ENCODE measurements at places on chromosomes 3 and 15.
A peak's percentile ranks its signal among the peaks of the same experiment; 100 is the strongest.

GRCh38 chr3:131402391-131403039 lies 20.9 kb downstream of the NUDT16 start:
- no peak for DNase-seq

GRCh38 chr15:50857763-50858162 lies 50.7 kb upstream of the AP4E1 start:
- DNase-seq, result no peak

DNA sequence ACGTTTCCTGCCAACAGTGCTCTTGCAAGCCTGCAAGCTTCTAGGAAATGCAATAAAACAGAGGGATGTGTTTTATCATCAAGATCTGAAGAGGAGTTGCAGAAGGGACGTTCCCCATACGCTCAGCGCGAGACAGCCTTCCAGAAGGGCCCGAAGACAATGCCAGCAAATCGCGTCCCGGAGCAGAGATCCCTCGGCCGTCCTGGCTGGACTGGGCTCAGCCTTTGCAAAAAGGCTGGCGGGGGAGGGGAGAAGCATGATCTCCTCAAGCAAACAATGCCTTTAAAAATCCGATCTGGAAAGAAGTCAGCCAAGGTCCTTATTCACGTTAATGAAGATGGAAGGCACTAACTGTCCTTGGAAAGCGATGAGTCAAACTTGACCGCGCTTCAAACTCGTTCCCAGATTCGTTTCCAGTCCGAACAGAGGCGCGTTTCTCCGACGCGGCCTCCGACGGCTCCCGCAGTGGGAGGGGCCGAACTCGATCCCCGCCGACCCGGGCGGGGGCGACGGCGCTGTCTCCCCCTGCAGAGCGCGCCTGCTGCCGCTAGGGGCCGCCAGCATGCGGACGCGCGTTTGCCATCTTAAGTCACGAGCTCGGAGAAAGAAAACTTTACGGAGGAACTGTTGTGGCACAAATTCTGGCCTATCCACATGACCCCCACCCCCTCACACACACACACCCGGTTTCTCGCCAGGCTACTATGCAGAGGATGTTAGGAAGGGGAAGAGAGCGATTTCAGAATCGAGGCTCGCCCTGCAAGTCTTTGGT lies 5.5 kb downstream of the BCL6 start:
- peak; percentile 82 for DNase-seq

DNA sequence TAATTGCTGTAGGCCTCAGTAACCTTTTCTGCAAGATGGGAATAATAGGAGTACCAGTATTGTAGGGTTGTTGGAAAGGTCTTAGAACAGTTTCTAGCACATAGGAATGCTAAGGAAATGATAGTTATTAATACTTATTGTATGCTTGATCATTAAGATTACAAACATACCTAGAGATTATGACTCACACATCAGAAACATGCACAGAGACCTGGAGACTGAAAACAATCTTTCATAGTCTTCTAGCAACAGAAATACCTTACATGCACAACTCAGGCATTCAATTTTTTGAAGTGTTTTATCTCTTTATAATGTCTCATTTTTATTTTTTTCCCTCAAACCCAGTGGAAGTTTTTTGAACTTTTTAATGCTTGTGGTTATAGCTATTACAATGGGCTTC lies 104.4 kb upstream of the ZBTB20 start:
- DNase-seq, result no peak

DNA sequence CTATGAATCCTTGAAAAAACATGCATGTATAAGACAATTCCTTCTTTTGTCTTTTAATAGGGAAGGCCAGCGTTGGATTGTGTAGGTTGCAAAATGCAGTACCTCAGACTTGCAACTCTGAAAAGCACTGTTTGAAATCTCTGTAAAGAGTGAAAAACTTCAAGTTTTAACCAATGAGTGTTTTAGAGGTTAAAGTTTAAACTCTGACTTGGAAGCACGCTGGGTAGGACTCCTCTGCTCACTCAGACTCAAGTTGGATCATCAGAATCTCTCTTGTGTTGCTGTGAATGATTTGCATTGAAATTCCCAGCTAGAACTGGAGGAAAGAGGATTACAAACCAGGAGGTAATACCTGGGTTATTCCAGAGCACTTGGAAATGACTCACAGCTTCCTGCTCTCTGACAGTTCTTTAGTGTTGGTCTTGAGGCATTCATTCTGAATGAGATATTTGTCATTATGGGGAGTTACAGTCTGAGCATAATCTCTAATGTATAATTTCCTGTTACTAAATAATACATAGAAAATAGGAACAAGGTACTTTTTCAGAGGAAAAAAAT lies 49.1 kb downstream of the PLS1 start:
- DNase-seq, result no peak

DNA sequence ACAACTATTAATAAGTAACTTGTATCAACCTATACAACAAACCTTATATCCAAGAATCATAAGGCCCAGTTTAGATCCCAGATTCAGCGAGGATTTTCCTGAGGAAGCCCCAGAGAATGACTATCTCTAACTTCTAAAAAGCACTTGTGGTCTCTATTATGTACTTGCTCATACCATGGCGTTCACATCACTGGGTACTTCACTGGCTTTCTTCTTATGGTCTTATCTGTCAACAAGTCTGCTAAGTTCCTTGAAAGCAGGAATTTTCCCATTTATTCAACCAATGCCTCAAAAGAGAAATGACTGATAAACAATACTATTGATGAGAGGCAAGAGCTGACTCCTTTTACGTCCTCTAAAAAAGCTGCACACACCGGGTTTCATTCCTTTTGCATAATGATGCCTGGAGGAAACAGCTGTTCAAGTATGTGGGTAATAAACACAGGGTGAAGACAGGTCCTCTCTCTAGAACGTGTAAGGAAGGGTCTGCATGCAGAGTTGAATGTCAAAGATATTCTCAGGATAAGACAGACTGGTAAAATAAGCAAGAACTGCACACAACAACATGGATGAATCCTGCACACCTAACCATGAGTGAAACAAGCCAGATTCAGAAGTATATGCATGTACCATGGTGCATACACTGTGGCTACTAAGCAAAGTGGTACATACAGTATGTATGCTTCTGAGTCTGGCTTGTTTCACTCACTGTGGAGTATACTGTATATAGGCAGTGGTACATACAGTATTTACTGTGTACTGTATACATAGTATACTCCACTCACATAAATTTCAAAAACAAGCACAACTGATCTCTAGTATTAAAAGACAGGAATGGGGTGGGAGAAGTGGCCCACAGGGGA lies 408.7 kb downstream of the SHQ1 start:
- DNase-seq, result no peak

GRCh38 chr3:127006781-127007436 lies 24.0 kb downstream of the PLXNA1 start:
- no peak for DNase-seq

DNA sequence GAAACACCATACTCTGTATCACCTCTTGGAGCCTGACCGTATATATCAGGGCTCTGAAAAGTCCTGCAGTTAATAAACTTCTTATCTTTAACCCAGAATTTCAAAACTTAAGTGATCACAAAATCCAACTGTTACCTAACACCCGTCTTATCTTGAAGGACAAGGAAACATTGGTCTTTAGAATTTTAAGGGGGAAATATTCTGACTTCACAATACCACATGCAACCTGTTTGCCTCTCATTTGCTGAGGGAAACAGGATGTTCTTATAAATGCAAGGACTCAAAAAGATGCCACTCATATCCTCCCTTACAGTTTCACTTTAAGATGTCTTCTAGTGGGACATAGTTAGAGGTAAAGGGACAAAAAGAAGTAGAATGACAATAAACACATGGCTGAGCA lies 67.9 kb downstream of the CRTC3 start:
- DNase-seq, result no peak

GRCh38 chr15:28783873-28784272 lies 64.6 kb downstream of the GOLGA6L7 start:
- no peak for DNase-seq

GRCh38 chr3:159798951-159799350 lies 189.7 kb upstream of the IL12A start:
- no peak for DNase-seq

GRCh38 chr3:168671091-168671490 lies 575.4 kb upstream of the GOLIM4 start:
- DNase-seq, result no peak

- DNase-seq, result no peak
These were observed 81.3 kb upstream of the ZBED2 start for GRCh38 chr3:111676211-111677006.

GRCh38 chr3:97835761-97836160 lies 13.9 kb downstream of the CRYBG3 start:
- DNase-seq, result no peak

GRCh38 chr15:42133886-42134502 lies 22.4 kb downstream of the PLA2G4F start:
- DNase-seq, result no peak

DNA sequence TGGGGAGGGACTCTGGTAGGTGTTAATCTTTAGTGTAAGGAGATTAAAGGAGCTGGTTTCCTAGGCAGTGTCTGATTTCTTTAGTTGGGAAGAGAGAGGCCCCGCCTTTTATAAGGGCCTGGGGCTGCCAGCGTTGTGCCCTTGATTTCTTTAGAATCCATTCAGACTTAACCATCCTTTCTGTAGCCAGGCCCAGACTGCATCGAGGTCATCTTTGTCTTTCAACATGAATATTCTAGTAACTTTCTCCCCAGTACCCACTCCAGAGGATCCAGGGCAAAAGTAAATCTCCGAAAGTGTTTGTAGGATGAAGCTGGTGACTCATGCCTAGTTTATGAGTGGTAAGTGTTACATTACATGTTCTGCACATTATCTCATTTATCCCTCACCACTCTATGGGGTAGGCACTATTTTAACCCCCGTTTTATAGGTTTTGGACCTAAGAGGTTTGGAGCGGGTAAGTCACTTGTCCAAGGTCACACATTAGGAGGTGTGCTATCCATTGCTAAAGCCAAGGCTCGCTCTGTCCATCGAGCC lies 11.8 kb upstream of the USP3 start:
- DNase-seq, result no peak

DNA sequence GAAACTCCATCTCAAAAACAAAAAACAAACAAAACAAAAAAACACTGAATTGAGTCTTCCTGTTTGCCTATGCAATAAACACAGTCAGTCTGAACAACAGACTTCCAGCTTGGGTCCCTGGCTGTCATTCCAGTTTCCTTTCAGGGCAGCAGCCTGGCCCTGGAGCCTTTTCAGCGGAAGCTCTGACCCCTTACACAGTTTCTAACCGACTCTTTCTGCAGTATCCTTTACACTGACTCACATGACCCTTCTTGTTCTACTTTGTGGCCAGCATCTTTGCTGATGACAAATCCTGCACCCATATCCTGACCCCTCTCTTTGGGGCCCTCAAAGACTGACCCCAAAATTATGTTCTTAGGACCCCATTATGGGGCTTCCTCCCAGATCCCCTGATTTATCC lies 38.3 kb upstream of the INO80 start:
- no peak for DNase-seq

GRCh38 chr3:43884581-43884980 lies 193.8 kb downstream of the ABHD5 start:
- DNase-seq, result no peak

- DNase-seq, result no peak
These were observed 93.7 kb upstream of the TSC22D2 start for GRCh38 chr3:150314248-150315004.

DNA sequence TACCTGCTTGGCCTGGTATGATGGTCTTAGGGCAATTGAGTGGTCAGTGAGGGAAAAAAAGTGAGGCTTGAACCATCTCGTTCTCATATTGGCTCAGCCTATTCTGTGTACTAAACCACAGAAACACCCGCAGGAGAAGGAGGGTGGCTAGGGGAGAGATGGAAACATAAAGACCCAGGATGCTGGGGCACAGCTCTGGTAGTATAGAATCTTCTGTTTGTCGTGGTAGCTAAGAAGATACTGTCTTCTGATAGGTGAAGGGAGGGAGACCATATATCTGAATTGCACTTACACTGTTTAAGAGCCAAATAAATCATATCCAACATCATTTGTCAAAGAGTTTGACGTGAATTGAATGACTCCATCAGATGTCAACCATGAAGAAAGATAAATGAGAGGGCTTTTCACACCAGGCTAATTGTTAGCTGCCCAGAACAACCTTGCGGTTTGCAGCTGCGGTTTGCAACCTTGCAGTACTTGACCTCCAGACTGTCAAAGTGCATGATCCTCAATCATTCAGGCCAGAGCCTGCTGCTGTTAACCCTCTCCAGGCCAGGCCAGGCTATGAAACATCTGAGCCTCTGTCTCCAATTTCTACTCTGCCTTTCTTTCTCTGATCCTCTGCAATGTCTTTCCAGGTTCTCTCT lies 40.9 kb upstream of the PIK3R4 start:
- DNase-seq, result no peak

GRCh38 chr15:79924379-79924778 lies 27.6 kb upstream of the MTHFS start:
- DNase-seq, result no peak

DNA sequence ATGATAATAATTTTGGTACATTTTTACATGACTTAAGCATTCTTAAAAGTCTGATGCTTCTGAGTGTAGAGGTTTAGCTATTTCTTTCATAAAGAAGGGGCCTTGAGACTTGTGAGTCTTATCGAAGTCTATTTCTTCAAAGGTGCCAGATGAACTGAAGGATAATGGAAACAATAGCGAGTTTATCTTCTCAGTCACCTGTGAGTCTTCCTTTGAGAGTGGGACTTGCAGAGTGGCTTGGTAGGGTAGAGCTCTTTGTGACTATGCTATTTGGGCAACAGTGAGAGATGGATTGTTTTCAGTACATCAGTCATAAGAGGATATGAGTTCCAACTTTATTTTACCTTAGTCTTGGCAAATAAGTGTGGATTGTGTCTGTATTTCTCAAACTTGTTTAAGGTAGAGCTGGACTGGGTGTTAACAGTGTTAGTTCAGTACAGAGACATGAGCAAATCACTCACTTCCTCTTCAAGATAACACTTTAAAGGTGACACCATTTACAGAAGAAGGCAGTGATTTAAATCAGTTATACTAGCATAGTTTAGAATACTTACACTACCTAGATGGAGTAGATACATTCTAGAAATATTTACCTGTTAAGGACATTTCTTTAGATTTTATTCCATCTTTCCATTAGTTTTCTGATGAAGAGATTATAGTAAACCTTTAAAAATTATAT lies 3.2 kb downstream of the AKAP13 start:
- DNase-seq, result no peak

GRCh38 chr3:78023257-78023656 lies 983.4 kb downstream of the ROBO2 start:
- no peak for DNase-seq

Measured in hematopoietic multipotent progenitor cell treated with erythropoietin and hydrocortisone succinate and interleukin-3 and kit ligand, for 17 days (in vitro differentiated cells).